ENCODE measurements at places on chromosomes 13 and 19. TPM values are rescaled to one million over a fixed set of nuclear protein-coding genes. Genes with fewer than 3 reads are reported as not detected.

Gene NDUFB7
- total RNA-seq, result 130 TPM

Gene CRX
- not detected for total RNA-seq

Gene CXCL17
- total RNA-seq, result not detected

Gene IGFL1
- total RNA-seq, result not detected

Gene HSPB6
- 0.53 TPM for total RNA-seq

Gene DKKL1
- not detected for total RNA-seq

Gene NANOS3
- 1.1 TPM for total RNA-seq

Gene TMPRSS9
- total RNA-seq, result not detected

Gene CTXN1
- total RNA-seq, result 0.77 TPM

Gene MBD3L3
- total RNA-seq, result not detected

Gene IZUMO1
- total RNA-seq, result not detected

Gene NLRP9
- total RNA-seq, result not detected
